ENCODE measurements at places on chromosomes 3 and 15. TPM values are rescaled to one million over a fixed set of nuclear protein-coding genes. Genes with fewer than 3 reads are reported as not detected.
A peak's percentile ranks its signal among the peaks of the same experiment; 100 is the strongest.

GOLGA6L25 gene
- total RNA-seq = not detected

ITGA11 gene
- total RNA-seq = 0.92 TPM

NOX5 gene
- total RNA-seq = 0.12 TPM

KBTBD8 gene
- total RNA-seq = 4.8 TPM

CSTA gene
- 99.3 TPM for total RNA-seq

ARPP21 gene
- total RNA-seq = 1.4 TPM

FETUB gene
- not detected for total RNA-seq

BLM gene
- 8.5 TPM for total RNA-seq

PPP2R3A gene
- total RNA-seq = 8.6 TPM

BSN gene
- 3.9 TPM for total RNA-seq

TIMMDC1 gene
- total RNA-seq = 139 TPM

CACNA2D2 gene
- total RNA-seq = 7.8 TPM

FES gene
- 3.1 TPM for total RNA-seq

GRCh38 chr3:50251220-50251619 is 15.2 kb downstream of the GNAI2 start:
- no peak overlapping the region for H3K4me3 ChIP-seq
- peak overlapping the region; percentile 52 for H3K27ac ChIP-seq
- H3K4me1 ChIP-seq = peaks cover 12% of the 10 kb centered on the region
- DNase-seq = no peak

DNA sequence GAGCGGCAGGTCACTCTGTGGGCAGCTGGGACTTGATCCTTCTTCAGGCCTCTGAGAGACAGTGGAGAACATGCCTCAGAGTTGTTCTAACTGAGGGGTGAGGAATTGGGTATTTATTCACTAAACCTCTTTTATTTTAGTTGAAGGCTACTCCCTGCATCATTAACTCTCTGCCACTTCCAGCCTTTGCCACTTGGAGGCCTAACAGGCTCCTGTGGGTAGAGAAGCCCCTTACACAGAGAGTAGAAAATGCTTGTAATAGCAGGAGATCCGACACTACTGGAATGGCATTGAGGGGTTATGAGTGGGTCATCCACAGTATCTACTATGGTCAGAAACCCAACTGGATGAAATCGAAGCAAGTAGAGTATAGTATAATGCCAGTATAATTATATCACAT is 81.7 kb downstream of the RYR3 start:
- peaks cover 9% of the 10 kb centered on the region for H3K27me3 ChIP-seq
- no peak overlapping the region for H3K27ac ChIP-seq
- no peaks in the 10 kb centered on the region for H3K4me1 ChIP-seq
- no peak overlapping the region for H3K4me3 ChIP-seq

GRCh38 chr15:97968380-97968779 is 7.9 kb downstream of the ARRDC4 start:
- no peak for DNase-seq
- no peak overlapping the region for H3K27ac ChIP-seq

- H3K27ac ChIP-seq = peak overlapping the region; percentile 86
- H3K4me3 ChIP-seq = peak overlapping the region; percentile 50
Observed at GRCh38 chr3:38003817-38004414, 13.3 kb downstream of the VILL start.

- DNase-seq = no peak
- H3K27ac ChIP-seq = no peak overlapping the region
- peaks cover 17% of the 10 kb centered on the region for H3K4me1 ChIP-seq
- H3K27me3 ChIP-seq = no peaks in the 10 kb centered on the region
- H3K4me3 ChIP-seq = no peak overlapping the region
Observed at GRCh38 chr3:170076715-170077238, 39.0 kb downstream of the GPR160 start.

- no peaks in the 10 kb centered on the region for H3K27me3 ChIP-seq
- no peak overlapping the region for H3K27ac ChIP-seq
- DNase-seq = no peak
- peaks cover 18% of the 10 kb centered on the region for H3K4me1 ChIP-seq
Observed at GRCh38 chr15:64685230-64685888, 90.0 kb downstream of the RBPMS2 start.

DNA sequence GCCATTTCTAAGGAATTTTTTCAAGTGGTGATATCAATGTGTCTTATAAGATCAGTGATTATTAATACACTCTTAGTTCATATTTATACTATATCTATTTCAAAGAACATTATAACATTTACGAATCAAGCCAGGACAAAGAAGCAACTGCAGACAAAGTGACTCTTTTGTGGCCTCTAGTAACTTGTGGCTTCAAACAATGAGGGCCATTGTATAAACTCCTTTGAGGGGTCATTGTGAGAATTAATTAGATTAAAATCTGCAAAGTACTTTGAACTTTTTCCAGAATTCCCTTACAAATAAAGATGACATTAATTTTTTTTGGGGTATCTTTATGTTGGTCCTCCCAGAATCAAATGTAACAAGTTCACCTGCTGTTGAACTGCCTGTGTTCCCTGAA is 12.3 kb upstream of the SLC30A4 start:
- no peak overlapping the region for H3K27ac ChIP-seq
- no peaks in the 10 kb centered on the region for H3K27me3 ChIP-seq
- no peak overlapping the region for H3K4me3 ChIP-seq
- DNase-seq = no peak
- H3K4me1 ChIP-seq = peaks cover 4% of the 10 kb centered on the region
- H3K36me3 ChIP-seq = no peaks in the 10 kb centered on the region

DNA sequence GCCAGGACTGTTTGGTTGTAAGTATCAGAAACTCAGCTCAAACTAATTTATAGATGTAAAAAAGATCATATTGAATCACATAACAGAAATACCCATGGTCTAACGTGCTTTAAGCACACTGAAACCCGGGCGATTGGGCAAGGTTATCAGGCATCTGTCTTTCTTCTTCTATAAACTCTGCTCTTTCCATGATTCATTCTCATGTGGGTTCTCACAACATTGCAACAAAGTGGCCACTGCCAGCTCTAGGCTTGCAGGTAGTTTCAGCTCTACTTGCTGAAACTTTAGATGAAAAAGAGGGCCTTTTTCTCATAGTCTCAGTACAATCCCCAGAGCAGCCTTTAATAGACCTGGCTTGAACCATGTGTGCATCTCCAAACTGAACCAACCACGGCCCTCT is 456.1 kb downstream of the MFSD1 start:
- H3K36me3 ChIP-seq = no peaks in the 10 kb centered on the region
- peaks cover 59% of the 10 kb centered on the region for H3K27me3 ChIP-seq
- no peaks in the 10 kb centered on the region for H3K4me1 ChIP-seq
- DNase-seq = no peak
- no peak overlapping the region for H3K4me3 ChIP-seq
- H3K27ac ChIP-seq = no peak overlapping the region

- peaks cover 22% of the 10 kb centered on the region for H3K27me3 ChIP-seq
- no peak overlapping the region for H3K27ac ChIP-seq
- H3K36me3 ChIP-seq = no peaks in the 10 kb centered on the region
- no peak for DNase-seq
- H3K4me1 ChIP-seq = peaks cover 11% of the 10 kb centered on the region
Observed at GRCh38 chr3:134606033-134607025, 44.5 kb downstream of the KY start.

- H3K4me1 ChIP-seq = no peaks in the 10 kb centered on the region
- H3K27me3 ChIP-seq = no peaks in the 10 kb centered on the region
- no peak for DNase-seq
- H3K4me3 ChIP-seq = no peak overlapping the region
- no peaks in the 10 kb centered on the region for H3K36me3 ChIP-seq
Observed at GRCh38 chr3:111246967-111247760, 175.5 kb downstream of the NECTIN3 start.

- DNase-seq = no peak
- H3K27me3 ChIP-seq = no peaks in the 10 kb centered on the region
- H3K4me1 ChIP-seq = peaks cover 12% of the 10 kb centered on the region
- H3K36me3 ChIP-seq = no peaks in the 10 kb centered on the region
- no peak overlapping the region for H3K27ac ChIP-seq
Observed at GRCh38 chr3:60810881-60811280, 440.4 kb downstream of the FHIT start.

- no peak overlapping the region for H3K4me3 ChIP-seq
- no peaks in the 10 kb centered on the region for H3K27me3 ChIP-seq
- no peak overlapping the region for H3K27ac ChIP-seq
- peaks cover 38% of the 10 kb centered on the region for H3K36me3 ChIP-seq
- H3K4me1 ChIP-seq = peaks cover 10% of the 10 kb centered on the region
Observed at GRCh38 chr15:39979606-39980005, 45.7 kb downstream of the EIF2AK4 start.

- DNase-seq = no peak
- peaks cover 43% of the 10 kb centered on the region for H3K4me1 ChIP-seq
- peaks cover 10% of the 10 kb centered on the region for H3K36me3 ChIP-seq
Observed at GRCh38 chr3:63933459-63933858, 21.3 kb upstream of the SCAANT1 start.

- no peak for DNase-seq
- no peaks in the 10 kb centered on the region for H3K4me1 ChIP-seq
- no peaks in the 10 kb centered on the region for H3K27me3 ChIP-seq
- H3K36me3 ChIP-seq = no peaks in the 10 kb centered on the region
- H3K4me3 ChIP-seq = no peak overlapping the region
Observed at GRCh38 chr3:111392894-111393398, 149.1 kb upstream of the CD96 start.

DNA sequence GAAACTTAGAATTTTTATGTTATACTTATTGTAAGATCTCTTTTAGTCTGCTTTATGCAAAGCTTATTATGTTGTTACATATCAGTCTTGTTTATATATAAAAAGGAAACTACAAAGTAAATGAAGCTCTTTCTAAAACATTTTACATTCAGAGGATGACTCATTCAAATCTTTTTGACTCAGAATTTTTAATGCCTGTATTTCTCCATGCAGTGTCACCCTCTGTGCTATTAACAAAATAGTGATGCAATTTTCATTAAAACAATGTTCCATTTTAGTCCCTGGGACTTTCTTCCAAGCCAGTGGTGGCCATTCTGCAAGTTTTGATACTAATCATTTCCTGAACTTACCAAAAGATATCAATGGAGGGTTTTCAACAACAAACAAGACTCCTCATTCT is 216.1 kb downstream of the NAALADL2 start:
- H3K4me3 ChIP-seq = no peak overlapping the region
- H3K36me3 ChIP-seq = no peaks in the 10 kb centered on the region
- DNase-seq = no peak
- H3K27me3 ChIP-seq = no peaks in the 10 kb centered on the region

- no peak for DNase-seq
- peaks cover 5% of the 10 kb centered on the region for H3K36me3 ChIP-seq
- no peaks in the 10 kb centered on the region for H3K27me3 ChIP-seq
- H3K27ac ChIP-seq = no peak overlapping the region
- H3K4me1 ChIP-seq = no peaks in the 10 kb centered on the region
Observed at GRCh38 chr3:124512881-124513609, 217.2 kb upstream of the UMPS start.

All from type B pancreatic cell (in vitro differentiated cells).